Stromal cell of bone marrow (primary cell): ENCODE measurements at places on chromosomes 2 and 18.

- DNase-seq, result no peak
These were observed 39.5 kb downstream of the COX7A2L start for GRCh38 chr2:42321452-42322064.

GRCh38 chr2:206993396-206993911, 54.1 kb downstream of the CPO start:
- no peak for DNase-seq

DNA sequence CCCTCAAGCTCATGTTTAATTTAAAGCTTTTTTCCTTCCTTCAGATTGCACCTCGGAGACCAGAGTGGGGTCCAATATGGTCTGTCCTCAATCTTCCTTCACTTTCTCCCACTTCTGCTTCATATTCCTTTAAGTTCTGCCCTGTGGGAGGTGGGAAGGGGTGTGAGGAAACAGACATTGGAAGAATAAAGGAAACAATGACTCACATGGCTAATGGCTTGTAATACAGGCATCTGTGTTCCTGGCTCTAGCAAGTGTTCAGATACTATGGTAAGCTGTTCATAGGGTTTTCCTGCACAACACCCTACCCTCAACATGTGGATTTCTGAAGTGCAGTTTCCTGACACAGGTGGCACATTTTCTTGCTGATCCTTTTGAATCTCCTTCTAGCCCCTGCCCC, 209.5 kb downstream of the PIK3C3 start:
- no peak for DNase-seq

- no peak for DNase-seq
These were observed 118.7 kb downstream of the EPB41L3 start for GRCh38 chr18:5424903-5425664.

- DNase-seq, result no peak
These were observed 60.3 kb upstream of the PEX13 start for GRCh38 chr2:60957224-60957623.

- DNase-seq, result no peak
These were observed 198.0 kb upstream of the SALL3 start for GRCh38 chr18:78781601-78781960.

DNA sequence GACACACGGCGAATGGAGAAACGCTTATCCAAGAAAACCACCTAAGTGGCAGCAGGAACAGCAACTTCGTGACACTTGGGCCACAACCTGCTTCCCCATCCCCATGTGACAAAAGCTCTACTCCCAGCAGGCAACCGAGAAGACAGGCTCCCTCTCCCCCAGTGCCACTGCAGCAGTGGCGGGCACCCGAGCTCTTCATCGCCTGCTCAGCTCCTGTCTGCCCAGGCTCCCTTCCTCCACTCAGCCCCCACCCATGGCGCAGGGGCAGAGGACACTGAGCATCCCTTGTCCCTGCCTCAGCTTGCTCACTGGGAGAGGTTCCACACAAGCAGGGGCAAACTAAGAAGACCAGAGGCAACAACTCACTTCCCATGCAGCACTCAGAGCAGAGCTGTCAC, 22.9 kb downstream of the SLC66A2 start:
- no peak for DNase-seq

DNA sequence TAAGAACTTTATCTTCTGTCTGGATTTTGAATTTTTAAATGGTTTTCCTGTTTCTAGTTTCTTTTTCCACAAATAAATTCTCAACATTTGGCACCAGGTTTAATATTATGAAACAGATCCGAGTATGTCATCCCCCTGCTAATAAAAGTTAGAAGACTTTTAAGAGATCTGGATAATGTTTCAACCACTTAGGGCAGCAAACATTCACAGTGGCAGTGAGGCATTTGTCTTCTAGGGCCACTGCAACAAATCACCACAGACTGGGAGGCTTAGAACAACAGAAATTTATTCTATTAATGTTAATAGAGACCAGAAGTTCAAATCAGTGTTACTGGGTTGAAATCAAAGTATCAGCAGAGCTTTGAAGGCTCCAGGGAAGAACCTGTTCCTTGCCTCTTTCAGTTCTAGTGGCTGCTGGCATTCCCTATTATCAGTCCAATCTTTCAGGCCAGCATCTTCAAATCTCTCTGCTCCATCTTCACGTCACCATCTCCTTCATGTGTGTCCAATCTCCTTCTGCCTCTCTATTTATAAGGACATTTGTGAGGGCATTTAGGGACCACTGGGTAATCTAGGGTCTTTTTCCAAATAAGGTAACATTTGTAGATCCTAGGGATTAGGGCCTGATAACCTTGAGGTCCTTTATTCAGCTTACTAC, 23.4 kb downstream of the ACSL3 start:
- no peak for DNase-seq
